ENCODE measurements at places on chromosomes 5 and 9. TPM values are rescaled to one million over a fixed set of nuclear protein-coding genes. Genes with fewer than 3 reads are reported as not detected.

The CDKN2A gene
- 28.8 TPM for polyA plus RNA-seq

The GTF3C5 gene
- polyA plus RNA-seq = 1.5 TPM

The MYMK gene
- not detected for polyA plus RNA-seq

The OR1J1 gene
- polyA plus RNA-seq = not detected
